Posterior cingulate gyrus (tissue), 11 donors: ENCODE measurements at places on chromosomes 6 and 20.
A peak's percentile ranks its signal among the peaks of the same experiment; 100 is the strongest.

DNA sequence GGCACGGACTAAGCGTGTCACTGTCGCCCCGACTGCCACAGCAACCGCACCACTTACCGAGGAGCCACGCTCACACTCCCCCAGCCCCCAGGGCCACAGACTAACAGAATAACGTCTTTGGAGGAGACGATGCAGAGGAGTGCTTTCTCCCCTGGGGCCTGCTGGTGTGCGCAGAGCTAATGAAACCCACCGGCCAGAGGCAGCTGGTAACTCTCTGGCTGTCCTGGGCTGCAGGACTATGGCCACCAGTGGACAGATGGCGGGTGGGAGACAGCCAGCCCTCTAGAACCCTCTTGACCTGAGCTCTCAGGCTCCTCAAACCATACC is 228.0 kb downstream of the DLL1 start:
- no peak for DNase-seq

- no peak for DNase-seq
Measured at GRCh38 chr20:34627458-34627857, 49.4 kb downstream of the PIGU start.

GRCh38 chr20:38197619-38198018 is 32.5 kb upstream of the TGM2 start:
- peak; percentile 9 for DNase-seq

DNA sequence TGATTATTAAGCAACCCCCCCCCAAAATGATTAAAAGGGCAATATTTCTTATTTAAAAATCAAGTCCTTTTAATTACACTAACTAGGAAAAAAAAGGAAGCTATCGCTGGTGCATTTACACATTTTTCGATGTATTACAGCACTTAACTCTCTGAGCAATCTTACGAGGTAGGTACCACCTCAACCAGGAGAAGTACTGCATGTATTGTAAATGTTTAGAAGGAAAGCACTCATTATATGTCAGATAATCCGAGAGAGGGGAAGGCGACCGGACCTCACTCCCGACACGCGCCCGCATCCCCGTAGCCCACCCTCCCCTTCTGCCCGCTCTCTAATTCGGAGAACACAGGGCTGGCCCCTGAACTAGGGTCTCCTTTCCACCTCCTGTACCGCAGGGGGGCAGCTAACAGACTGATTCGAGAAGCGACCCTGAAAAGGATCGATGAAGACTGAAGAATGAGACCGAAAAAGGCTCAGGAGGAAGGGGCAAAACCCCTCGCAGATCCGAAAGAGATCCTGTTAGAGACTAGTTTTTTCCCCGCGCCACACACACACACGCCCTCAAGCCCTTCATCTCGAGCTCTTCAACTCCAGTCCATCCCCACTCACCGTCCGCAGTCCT is 337 bp downstream of the ESF1 start:
- no peak for DNase-seq

GRCh38 chr6:26401987-26402658 is at the start of gene BTN3A1:
TSS of gene BTN3A1 (plus strand) at chr6:26402275. CDS start at chr6:26405564, 3,289 bp downstream.
- DNase-seq: peak; percentile 32

- no peak for DNase-seq
Measured at GRCh38 chr20:45368221-45368980, 5.4 kb downstream of the SYS1 start.

GRCh38 chr6:3283641-3284435 is 25.1 kb downstream of the PSMG4 start:
- DNase-seq: no peak

GRCh38 chr6:130794010-130794697 is 33.1 kb upstream of the SMLR1 start:
- no peak for DNase-seq

DNA sequence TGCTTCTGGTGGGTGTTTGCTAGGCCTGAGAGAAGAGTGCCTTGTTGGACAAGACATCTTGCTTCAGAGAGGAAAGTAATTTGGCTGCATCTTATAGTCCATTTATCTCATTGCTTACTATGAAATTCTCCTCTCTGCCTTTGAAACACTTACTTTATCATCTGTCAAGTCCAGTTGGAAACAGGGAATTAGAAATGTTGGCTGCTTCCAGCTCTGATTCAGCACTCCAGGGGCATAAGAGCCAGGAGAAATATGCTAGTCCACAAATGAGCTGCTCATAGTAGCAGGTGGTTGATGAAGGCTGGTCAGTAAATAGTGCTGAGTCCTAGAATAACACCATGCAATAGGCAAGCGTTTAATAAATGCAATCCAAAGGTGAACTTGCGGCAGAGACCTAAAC is 227.1 kb downstream of the SLC35F1 start:
- no peak for DNase-seq

DNA sequence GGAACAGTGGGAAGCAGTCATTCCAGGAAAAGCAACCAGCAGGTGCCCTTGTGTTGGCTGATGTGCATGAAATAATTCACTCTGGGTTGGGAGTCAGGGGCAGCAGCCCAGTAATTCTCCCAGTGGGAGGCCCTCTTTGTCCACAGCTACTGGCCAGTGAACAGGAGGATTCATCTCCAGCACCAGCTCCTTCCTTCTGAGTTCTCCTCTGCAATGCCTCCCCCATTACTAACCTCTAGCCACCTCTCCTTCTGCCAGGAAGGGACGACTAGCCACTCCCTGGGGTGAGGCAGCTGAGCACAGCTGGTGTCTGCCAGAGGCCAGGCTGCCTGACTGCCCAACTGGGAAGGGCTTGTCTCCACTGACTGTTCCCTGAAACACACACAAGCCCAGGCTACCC is 12.5 kb upstream of the R3HDML start:
- DNase-seq: no peak

GRCh38 chr20:13775867-13776266 is 8.9 kb downstream of the ESF1 start:
- no peak for DNase-seq

DNA sequence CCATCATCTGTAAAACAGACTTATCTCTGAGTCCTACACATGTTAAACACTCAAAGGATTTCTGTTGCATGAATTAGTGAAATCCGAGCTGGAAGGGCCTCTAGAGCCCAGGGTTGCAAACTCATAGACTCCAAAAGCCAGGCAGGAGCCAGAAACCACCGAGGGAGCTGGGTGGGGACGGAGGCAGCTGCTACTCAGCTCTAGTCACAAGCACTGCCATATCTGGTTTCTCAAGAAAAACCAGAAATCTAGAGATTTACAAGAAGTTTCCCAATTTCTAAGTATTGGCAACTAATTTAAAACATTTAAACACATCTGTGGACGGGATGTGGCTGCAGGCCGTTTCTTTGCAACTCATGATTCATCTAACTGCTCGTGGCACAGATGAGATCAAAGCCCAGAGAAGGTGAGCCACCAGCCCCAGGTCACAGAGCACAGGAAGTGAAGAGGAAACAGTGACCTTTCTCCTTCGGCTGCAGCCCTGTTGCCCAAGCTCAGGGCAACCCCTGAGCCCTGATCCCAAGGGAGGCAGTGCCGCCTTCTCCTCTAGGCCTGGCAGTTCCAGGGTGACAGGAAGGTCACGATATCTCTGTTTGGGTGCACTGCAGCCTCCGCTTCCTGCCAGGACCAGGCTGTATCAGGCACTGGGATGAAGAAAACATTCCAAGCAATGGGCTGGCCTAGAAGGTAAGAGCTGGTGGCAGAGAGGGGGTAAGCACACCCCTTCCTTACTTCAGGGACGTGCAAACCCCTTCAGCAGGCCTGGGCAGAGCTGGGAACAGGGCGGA is 26.4 kb upstream of the PTGIS start:
- DNase-seq: no peak

DNA sequence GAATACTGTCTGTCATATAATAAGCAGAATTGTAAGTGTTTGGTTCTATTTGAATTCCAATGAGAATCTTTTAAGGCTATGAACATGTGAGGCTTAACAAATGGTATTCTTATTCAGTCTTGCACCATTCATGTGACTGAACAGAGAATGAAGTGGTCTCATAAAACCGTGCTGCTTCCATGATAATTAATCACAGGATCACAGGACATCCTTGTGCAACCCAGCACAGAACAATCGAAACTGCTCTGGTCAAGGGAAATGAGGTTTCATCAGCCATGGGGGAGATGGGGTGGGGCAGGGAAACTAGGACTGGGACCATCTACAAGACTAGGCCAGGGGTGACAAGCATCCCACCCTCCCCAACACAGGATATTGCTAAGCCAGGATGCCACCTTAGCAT is 6.0 kb downstream of the PPIL6 start:
- no peak for DNase-seq

- no peak for DNase-seq
Measured at GRCh38 chr6:43826730-43827129, 56.7 kb downstream of the VEGFA start.

DNA sequence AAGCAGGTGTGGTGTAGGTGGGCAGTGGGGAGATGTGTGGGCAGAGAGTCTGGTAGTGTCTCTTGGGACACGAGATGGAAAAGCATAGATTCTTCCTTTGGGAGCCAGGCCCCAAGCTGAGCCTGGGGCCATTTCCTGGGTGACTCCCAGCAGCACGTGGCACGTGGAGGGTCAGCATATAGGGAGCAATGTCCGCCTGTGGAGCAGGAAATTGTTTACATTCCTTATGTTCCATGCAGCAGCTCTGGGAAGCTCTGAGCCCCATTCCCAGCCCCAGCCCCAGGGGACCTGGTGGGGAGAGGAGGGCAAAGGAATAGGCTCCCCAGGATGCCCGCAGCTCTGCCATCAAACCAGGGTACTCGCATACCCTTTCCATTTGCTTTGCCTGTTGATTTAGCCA is 57.6 kb downstream of the DAAM2 start:
- DNase-seq: no peak

GRCh38 chr6:22227824-22228610 is 68.8 kb downstream of the PRL start:
- DNase-seq: no peak

DNA sequence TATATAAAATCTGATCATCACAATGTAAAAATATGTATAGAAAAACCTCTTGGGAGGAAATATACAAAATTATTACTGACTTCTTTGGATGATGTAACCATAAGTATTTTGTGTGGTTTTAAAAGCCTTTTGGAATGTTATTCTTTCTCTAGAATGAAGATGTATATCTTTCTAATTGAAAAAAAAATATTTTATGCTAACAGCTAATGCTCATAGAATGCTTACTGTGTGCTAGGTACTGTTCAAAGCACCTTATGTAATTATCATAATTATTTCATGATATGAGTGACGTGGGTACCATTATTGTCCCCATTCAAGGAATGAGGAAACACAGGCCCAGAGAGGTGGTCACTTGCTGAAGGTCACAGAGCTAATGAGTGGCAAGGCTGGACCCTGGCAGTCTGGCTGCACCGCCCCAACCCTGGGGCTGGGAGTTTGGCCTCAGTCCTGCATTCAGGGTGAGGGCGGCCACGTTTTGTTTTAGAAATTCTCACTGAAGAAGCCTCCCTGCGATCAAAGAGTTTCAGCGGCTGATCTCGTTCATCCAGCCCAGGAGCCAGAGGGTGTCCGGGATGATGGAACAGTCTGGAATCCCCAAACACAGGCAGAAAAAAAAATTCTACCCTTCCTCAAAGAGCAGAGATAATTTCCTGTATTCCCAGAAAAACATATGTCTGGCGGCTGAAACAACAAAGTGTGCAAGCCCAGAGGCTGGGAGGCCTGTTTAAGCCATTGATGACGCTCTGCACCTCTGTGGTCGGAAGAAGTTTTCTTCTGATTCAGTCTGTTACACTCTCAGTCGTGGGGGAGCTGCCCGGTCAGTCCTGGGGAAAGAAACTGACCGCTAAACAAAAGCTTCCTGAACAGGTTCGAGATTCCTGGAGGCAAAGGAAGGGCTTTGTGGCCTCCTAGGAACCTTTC is 37.3 kb downstream of the TFEB start:
- no peak for DNase-seq

DNA sequence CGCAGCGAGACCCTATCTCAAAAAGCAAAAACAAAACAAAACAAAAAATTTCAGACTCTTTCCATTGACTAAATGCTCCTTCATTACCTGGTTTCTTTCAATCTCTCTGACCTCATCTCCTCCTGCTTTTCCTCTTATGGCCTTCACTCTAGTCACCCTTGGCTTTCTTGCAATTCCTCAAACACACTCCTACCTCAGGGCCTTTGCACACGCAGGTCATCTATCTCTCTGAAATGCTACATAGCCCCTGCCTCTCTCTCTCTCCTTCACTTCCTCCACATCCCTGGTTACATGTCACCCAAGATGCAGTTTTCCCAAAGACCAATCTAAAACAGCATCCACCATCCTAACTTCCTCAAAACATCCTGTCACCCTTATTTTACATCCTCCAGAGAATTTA is 96.8 kb downstream of the PREX1 start:
- no peak for DNase-seq

DNA sequence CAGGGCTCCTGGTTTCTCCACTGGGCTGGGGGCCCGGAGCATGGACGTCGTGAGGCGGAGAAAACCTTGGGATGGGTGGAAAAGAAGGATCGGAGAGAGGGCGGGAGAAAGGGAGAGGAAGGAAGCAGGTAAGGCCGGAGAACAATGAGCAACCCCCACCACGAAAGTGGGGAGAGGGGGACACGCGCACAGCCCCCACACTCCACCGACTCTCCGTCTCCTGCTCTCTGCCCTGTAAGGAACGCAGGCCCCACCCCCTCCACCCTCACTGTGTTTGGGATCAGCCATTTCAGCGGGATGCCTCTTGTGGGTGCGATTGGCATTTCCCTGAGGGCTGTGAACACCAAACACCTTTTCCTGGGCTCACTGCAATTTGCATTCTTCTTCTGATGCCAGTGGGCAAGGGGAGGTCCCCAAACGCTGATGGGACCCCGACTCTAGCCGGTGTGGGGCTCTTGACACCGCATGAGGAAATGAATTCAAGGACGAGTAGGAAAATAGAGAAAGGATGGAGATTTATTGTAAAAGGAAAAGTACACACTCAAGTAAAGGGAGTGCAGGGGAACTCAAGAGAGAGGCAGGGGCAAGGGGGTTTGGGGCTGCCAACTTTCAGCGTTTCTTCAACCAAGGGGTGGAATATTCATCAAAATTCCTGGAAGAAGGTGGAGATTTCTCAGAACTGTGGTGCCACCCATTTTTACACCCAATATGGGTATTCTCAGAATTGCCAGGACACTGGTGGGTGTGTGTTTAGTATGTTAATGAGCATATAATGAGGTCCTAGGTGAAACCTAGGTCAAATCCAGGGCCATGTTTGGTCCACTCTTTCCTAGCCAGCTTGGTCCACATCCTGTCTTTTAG is 13.1 kb upstream of the RAET1L start:
- no peak for DNase-seq

DNA sequence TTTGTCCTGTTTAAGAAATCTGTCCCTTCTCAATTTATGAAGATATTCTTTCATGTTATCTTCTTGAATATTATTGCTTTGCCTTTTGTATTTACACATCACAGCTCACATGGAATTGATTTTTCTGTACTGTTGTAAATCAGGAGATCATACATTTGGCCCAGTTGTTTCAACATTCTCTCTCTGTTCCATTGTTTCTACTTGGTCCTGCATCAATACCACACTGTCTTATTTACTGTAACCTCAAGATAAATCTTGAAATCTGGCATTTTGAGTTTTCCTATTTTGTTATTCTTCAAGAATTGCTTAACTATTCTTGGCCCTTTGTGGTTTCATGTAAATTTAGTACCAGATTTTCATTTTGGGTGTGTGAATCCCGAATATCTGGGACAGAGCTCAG is 121.7 kb upstream of the CCN2 start:
- no peak for DNase-seq

GRCh38 chr6:116847227-116847626 is 18.3 kb upstream of the GPRC6A start:
- no peak for DNase-seq
